Activated naive CD4-positive, alpha-beta T cell treated with Interleukin-2 at 50 U/mL for 16 hours (primary cell): ENCODE measurements at places on chromosomes 5 and 9.

GRCh38 chr9:128102861-128103588 is 24.5 kb downstream of the PTGES2 start:
- DNase-seq: no peak

DNA sequence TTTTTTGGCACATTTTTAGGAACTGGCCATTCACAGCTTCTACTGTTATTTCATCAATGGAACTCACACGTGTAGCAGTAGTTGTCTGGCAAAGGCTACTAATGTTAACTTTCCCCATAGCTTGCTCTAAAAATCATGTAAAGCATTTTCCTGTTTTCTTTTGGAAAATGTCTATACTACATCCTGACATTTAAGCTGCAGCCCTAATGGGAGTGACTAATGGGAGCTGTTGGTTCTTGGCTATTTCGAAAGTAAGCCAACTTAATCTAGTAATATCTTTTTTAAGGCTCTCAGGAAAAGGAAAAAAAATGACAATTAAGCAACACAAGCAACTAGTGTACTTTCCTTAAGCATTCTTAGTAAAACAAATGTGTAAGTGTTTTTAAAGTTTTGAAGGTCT is 169.2 kb downstream of the SLC12A2 start:
- no peak for DNase-seq

DNA sequence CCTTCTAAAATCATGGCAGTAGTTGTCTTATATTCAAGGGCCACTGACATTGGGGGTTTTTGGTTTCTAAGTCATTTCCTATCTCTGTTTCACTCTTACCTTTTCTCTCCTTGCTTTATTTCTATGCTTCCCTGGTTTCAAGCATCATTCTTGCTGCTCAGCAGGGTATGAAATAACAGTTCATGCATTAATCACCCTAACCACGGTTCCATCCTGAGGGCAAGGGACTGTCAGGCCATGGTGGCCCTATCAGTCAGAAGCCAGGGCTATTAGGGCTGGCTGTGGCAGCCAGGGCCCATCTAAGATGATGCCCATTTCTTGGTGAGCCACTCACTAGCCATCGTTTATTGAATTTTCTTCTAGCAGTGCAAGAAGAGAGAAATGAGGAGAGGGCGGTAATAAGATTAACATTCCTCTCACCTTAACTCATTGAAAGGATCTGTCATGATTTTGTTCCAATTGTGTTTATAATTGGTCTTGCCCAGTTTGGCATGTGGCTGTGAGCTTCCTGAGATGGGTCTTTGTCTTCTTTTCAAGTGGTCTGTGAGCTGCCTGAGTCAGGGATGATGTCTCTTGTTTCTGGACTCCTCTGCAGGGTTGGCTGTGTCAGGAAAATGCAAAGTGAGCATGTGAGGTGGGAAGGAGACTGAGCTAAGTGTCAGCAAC is 45.2 kb downstream of the CYSTM1 start:
- no peak for DNase-seq

GRCh38 chr9:128392302-128393144 is 21.3 kb downstream of the URM1 start:
- no peak for DNase-seq

- DNase-seq: no peak
These were observed 284.8 kb downstream of the CRB2 start for GRCh38 chr9:123640792-123641222.
